D341Med (cell line): ENCODE measurements at places on chromosomes 4 and X.

GRCh38 chr4:121898150-121898549 is 27.9 kb upstream of the BBS7 start:
- DNase-seq = no peak

GRCh38 chrX:153818571-153819383 is 11.6 kb downstream of the PDZD4 start:
- peak; percentile 88 for DNase-seq

DNA sequence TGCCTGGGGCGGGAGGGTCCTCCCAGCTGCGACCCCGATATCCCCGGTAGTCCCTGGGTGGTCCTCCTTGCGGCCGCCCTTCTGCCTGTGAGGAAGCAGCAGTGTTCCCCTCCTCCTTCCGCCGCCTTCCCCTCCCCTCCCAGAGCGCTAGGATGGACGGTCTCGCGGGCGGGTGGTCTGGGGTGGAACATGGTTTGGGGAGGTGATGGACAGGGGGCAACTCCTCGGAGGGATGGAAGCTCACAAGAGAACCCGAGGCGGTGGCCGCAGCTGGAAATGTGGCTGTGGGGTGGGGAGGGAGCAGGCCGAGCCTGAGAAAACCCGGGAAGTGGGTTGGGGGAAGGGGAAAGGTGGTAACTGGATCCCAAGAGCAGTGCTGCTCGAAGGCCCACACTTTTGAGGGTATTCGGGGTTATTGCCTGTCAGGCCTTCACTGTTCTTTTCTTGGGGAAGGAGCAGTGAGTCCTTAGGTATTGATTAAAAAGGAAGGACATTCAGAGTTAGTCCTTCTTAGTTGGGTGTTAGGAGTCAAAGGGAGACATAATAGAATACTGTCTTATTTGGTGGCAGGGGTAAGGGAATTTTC is 581 bp downstream of the UBE2K start:
- peak; percentile 70 for DNase-seq

GRCh38 chr4:93814722-93815121 is 13.8 kb upstream of the ATOH1 start:
- DNase-seq = no peak

GRCh38 chrX:54509400-54509799 is 13.4 kb upstream of the FGD1 start:
- no peak for DNase-seq

DNA sequence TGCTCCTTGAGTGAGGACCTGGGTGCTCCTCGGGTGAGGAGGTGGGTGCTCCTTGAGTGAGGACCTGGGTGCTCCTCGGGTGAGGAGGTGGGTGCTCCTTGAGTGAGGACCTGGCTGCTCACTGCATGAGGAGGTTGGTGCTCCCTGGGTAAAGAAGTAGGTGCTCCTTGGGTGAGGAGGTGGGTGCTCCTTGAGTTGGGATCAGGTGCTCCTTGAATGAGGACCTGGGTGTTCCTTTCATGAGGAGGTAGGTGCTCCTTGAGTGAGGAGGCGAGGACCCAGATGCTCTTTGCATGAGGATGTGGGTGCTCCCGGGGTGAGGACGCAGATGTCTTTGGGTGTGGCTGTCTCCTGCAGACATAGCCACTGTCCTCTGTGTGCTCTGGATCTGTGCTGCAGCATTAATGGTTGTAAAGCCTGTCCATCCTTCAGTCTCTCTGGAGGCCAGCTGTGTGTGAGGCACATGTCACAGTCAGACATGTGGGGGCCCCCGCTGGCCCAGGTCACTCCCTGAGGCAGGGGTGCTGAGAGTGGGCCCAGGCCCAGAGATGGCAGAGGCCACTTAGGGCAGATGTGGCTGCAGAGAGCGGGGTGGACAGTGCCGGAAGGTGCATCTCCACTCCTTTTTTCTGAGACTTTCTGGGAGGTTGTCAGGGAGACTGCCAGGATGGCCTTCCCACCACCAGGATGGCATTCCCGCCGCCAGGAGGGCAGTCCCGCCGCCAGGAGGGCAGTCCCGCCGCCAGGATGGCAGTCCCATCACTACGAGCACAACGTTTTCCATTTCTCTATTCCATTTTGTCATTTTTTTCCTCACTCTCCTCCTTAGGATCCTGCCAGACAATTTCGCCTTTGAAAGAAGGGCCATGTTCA is 101.8 kb downstream of the HMX1 start:
- DNase-seq = no peak

DNA sequence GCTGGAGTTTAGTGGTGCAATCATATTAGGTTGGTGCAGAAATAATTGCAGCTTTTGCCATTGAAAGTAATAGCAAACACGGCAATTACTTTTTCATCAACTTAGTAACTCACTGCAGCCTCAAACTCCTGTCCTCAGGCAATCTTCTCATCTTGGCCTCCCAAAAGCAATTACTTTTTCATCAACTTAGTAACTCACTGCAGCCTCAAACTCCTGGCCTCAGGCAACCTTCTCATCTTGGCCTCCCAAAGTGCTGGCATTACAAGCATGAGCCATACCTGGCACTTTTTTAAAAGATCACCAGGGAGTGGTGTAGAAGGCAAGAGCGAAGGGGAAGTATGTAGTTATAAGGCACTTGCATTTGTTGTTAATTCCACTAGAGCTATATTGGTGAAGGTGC is 491.1 kb upstream of the ADGRL3 start:
- DNase-seq = no peak

DNA sequence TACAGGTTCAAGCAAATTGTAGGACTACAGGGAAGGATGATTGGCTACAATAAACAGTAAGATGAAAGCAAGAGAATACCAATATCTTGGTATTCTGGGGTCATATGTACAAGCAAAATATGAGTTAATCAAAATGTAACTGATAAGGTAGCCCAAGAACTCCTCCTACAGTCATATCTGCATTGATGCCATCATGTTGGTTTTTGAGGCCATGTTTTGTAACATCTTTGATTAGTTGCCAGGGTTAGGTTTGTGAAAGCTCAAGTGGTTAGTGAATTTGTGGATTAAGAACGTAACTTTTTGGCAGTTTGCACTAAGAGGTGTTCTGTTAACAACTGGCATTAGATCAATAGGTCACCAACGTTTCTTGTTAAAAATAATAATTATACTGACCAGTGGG is 59.6 kb downstream of the USP9X start:
- DNase-seq = no peak

DNA sequence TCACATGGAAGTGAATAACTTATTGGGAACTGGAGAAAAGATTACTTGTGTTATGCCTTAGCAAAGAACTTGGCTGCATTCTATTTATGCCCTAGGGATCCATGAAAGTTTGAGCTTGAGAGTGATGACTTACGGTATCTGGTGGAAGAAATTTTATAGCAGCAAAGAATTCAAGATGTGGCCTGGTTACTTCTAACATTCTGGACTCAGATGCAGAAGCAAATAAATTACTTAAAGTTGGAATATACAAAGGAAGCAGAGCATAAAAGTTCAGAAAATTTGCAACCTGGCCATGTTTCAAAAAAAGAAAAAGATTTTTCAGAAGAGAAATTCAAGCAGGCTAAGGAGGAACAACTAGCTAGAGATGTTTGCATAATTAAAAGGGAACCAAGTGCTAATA is 252.3 kb upstream of the WDFY3 start:
- no peak for DNase-seq

DNA sequence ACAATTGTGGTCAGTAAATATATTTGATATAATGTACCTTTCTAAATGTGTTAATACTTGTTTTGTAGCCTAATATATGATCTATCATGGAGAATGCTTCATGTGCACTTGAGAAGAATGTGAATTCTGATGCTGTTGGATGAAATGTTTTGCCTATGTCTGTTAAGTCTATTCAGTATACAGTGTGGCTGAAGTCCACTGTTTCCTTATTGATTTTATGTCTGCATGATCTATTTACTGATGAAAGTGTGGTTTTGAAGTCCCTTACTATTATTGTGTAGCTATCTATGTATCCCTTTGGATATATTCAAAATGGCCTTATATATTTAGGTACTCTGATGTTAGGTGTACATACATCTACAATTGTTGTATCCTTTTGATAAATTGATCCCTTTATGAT is 515.8 kb upstream of the EPHA5 start:
- no peak for DNase-seq

GRCh38 chr4:169826634-169827187 is 69.0 kb upstream of the HPF1 start:
- DNase-seq = no peak

DNA sequence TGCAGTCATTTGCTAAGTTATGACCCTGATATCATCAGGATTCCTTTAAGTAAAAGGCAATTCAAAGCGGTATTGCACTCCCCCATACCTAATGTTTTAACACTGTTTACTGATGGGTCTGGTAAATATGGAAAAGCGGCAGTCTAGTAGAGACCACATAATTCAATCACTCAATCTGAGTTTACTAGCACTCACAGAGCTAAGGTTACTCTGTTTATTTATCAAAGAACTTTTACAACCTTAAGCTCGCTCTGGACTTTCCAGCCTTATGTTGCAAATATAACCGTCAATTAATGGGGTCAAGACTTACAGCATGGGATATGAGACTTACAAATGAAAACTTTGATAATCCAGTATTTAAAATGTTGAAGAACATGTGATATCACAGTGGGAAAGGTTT is 124.5 kb upstream of the ZCCHC13 start:
- no peak for DNase-seq

GRCh38 chrX:119826399-119826959 is 26.3 kb downstream of the UPF3B start:
- DNase-seq = no peak

DNA sequence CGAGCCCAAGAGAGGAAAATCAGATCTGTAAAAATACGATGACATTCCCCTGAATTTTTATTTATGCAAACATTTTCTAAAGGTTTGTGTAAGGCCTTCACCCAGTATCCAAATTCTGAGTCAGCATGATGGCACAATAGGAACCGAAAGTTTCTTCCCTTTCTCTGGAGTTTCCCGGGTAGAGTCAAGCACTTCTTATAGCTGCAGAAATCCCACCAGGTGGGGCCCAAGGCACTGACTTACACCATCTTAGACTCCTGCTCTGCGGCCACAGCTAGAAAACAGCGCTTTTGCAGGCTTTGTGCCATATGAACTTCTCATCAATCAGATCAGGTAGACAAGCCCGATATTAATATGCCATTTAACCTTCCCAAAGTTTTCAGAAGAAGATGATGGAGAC is 13.4 kb downstream of the LEF1 start:
- DNase-seq = no peak

- no peak for DNase-seq
Measured at GRCh38 chrX:150564838-150565237, 3.6 kb upstream of the MTM1 start.

GRCh38 chr4:152499344-152499743 is 36.5 kb downstream of the FBXW7 start:
- DNase-seq = no peak

DNA sequence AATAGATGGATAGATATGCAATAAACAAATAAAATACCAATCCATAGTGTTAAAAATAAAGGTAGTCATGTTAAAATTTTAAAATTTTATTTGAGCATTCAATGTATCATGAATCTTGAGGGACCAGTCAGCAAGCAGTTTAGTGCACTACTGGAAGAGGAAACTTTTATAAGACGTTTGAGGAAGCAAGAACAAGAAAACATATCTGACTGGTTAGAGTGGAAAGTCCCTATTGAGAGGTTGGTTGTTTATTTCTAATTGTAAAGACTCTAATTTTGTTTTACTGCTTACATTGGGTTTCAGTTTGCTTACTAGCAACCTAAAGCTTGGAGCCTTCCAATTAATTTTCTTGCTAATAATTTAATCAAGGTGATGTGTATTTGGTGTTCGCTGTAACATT is 786.2 kb downstream of the RAB28 start:
- DNase-seq = no peak

GRCh38 chrX:70434352-70434866 is 10.2 kb upstream of the DLG3 start:
- DNase-seq = peak; percentile 84

GRCh38 chrX:17056868-17057608 is 110.6 kb downstream of the REPS2 start:
- no peak for DNase-seq

DNA sequence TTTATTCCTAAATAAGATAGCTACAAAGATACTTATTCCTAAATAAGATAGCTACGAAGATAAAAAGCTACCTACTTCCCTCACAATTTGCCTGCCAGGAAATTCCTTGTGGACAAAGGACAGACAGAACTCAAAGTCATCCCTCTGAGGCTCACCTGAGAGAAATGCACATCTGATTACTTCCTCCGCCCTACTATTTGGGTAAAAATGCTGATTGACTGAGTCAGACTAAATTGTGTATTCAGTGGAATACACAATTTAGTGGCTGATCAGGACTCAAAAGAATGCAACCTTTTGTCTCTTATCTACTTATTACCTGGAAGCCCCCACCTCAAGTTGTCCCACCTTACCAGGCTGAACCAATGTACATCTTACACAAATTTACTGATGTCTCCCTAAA is 10.3 kb upstream of the MAGEB16 start:
- no peak for DNase-seq

- DNase-seq = no peak
Measured at GRCh38 chr4:8504279-8505007, 63.9 kb downstream of the TRMT44 start.

- no peak for DNase-seq
Measured at GRCh38 chr4:87052615-87053014, 117.8 kb downstream of the AFF1 start.

GRCh38 chrX:123357941-123358340 is 173.9 kb downstream of the GRIA3 start:
- no peak for DNase-seq

DNA sequence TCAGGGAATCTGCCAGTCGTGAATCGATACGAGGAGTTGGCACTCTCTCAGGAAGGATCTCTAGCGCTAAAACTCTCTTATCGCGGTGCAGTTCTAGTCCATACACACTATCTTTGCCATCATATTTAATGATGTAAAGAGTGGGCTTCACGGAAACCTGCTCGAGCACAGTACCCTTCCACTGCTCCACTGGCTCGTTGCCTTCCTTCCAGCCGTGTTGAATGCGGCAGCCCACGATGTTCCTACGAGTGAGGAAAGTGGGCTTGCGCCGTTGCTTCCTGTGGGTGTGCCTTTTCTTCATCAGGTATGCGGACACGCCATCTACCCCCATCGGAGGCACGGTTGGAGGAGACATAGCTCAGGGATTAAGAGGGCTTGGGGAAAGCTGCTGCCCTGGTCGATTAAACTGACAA is 661 bp downstream of the SPIN4 start:
- DNase-seq = peak; percentile 44

DNA sequence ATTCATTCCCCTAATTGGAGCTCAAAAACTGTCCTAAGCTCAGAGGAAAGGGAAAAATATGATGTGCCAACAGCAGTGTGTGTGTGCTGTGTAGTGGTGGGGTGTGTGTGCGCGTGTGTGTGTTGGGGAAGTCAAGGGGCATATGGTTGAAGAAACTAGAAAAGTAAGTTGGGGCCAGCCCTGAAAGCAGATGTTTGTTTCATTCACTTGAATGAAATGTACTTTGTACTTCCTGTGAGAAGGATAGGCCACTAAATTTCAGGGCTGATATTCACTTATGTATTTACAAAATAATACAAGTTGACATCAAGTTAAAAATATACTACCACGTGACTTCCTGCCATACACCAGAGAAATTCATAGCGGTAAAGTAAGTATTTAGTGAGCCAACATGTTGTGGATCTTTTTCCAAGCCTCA is 151.3 kb upstream of the JADE1 start:
- DNase-seq = no peak
